ENCODE measurements at places on chromosomes 12 and 14.

DNA sequence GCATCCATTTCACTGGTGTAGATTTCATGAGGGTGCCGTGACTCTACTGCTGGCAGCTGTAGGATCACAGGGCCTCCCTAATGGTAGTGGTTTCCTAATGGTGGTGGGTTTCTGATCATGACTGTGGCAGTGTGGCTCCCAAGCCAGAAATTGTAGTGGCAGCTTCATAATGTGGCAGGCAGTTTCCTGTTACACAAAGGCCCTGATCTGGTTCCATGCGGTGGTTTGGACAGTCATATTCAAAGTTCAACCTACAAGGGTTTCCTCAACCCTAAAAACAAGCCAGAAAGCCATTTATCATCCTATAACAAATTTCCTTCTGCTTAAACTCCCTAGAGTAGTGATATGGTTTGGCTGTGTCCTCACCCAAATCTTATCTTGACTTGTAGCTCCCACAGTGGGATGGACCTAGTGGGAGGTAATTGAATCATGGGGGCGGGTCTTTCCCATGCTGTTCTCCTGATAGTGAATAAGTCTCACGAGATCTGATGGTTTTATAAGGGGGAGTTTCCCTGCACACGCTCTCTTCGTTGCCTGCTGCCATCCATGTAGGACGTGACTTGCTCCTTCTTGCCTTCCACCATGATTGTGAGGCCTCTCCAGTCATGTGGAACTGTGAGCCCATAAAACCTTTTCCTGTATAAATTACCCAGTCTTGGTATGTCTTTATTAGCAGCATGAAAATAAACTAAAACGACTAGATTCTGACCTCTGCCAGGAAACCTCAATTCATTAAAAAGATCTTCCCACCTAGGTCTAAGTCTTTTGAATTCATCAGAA lies 257.1 kb downstream of the EFCAB11 start:
- no peak for DNase-seq

- DNase-seq = no peak
These were observed 17.8 kb downstream of the GUCY2C start for GRCh38 chr12:14678547-14679150.

GRCh38 chr12:100399095-100399494 lies 42.2 kb downstream of the SLC17A8 start:
- no peak for DNase-seq

GRCh38 chr14:105087963-105088811 lies 23.0 kb upstream of the GPR132 start:
- DNase-seq = no peak

GRCh38 chr14:71985538-71986189 lies 53.4 kb downstream of the RGS6 start:
- DNase-seq = no peak

GRCh38 chr12:1796515-1797010 lies 23.8 kb upstream of the LRTM2 start:
- no peak for DNase-seq

DNA sequence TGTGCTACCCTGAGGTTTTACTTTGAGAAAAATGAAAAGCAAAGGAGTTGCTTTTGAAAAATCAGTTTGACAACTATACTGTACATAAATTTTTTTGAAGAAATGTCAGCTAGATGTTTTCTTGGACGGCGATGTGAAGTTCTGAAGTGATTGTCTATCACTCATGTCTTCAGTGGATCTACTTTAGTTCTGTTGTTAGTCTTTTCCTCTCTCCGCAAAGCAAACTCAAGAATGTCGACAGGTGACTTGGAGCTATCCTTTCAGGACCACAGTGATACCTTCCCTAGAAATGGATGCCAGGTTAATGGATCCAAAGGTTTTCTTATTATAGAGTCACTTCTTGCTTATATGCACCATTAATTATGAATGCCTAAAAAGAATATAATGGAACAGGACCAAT lies 1.2 kb downstream of the PTPRO start:
- no peak for DNase-seq

DNA sequence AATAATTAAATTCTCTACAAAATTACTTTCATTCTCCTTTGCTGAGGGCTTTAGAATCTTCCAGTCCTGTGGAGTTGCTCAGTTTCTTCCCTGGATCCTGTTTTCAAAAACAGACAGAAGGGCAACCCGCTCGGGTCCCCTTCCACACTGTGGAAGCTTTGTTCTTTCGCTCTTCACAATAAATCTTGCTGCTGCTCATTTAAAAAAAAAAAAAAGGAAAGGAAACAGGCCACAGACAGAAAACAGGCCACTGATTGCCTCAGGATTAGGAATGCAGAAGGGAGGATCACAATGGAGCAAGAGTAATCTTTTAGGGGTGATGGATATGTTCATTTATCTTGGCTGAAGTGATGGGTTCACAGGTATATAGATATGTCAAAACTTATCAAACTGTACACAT lies 29.5 kb upstream of the HIGD1C start:
- DNase-seq = no peak

GRCh38 chr12:29710104-29710503 lies 73.6 kb downstream of the TMTC1 start:
- no peak for DNase-seq

DNA sequence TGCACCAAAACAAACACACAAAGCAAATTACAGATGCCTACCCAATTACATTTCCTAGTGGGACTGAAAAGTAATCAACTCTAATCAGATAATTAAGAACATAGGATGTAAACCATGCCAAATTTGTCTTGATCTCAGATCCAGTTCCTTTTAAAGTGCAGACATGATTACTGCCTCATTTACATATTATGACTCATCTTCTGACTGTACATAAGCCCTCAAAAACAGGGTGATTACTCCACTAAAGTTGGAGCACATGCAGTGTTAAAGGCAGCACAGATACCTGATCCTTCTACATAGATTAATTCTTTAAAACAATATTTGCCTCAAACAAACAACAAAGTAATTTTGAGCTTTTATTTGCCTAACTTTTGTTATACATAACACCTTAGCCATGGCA lies 337.2 kb downstream of the RPS29 start:
- DNase-seq = no peak

DNA sequence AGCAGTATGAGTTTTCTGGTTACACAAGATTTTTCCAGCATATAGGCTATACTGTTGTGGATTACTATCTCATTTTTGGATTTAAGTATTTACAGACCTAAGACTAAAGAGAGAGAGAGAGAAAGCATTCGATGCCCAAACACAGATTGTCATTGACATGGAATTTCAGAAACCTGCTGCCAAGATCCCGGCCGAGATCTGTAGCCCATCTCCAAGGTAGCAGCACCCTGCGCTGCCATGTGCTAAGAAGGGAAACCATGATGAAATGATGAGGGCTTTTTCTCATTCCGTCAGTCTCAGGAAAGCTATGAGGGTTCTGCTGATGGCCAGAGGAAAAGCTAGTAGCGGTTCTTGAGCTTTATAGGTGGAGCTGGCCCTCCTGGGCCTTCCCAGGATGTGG lies 135.6 kb upstream of the EVL start:
- no peak for DNase-seq

DNA sequence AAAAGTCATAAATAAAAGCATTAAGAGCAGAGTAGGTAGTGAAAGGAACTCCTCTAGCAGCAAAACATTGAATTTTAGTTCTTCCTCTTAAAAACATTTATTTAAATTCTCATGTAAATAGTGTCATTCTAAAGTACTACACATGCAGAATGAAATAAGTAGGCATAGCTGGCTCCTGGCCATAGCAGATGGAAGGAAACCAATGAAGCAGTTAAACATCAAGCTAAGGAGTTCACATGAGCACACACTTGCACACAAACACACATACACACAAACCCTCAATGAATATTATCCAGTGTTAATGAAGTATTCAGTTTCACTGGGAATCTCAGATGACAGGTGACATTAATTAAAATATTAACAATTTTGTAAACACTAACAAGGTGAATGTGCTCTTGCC lies 69.3 kb downstream of the SLC35F4 start:
- no peak for DNase-seq

GRCh38 chr12:27966870-27967269 lies 5.7 kb downstream of the PTHLH start:
- DNase-seq = no peak

- DNase-seq = no peak
These were observed 1029.8 kb upstream of the TMEM132C start for GRCh38 chr12:127237151-127237550.

DNA sequence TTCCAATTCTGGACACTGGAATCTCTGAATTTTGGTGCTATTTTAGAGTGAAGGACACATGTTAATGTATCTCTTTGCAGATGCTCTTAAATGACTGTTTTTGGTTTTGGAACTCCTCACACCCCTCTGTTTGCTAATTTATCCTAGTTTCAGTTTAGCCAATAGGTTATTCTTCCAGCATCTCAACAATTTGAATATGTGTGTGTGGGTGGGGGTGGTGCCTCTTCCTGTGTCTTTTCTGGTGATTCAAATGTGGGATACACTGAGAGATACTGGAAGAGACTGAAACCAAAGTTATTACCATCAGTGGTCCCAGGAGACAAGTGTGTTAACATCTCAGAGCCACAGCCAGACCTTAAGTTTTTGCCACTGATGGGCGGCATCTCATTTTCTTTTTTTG lies 1317.4 kb upstream of the TMEM132C start:
- no peak for DNase-seq

DNA sequence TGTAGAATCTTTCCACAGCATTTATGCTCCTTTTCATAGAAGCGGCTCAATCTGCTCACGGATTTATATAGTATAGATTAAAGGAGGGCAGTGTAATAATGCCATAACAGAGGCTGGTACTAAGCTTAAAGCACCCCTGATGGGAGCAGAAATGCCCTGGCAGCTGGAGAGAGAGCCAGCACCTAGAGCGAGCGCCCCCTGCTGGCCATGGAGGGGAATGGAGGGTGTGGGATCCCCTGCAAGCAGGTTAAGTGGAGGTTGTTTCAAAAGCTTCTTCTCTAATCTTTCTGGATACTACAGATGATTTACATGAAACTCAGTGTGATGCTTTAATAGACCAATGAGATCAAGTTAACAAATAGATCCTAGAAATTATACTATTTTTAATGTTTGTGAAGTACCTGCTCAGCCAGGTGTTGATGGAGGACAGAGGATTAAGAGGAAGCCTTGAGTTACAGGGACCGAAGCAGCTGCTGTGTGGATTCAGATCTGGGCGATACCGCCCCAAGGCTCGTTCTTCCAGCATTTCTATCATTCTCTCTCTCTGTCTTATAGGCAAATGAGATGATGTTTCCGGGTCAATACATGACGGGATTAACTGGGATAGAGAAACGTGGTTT lies 1519.3 kb upstream of the TMEM132C start:
- no peak for DNase-seq

DNA sequence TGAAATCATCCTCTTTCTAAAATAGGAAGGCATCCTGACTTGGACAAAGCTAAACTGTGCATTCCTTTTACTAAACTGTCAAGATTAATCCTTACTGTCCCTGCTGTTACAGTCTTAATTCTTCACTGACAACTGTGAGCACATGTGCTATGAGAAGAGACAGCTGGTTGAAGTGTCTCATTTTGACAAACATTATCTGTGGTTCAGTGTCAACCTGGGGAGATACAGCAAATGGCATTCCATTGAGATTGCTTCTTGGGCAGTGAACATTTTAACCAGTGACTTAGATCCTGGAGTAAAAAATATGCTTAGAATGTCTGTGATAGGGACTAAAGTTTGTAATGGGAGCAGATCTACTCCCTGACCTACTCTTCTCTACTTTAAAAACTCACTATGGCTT lies 552.6 kb upstream of the ATP2B1 start:
- no peak for DNase-seq

- DNase-seq = no peak
These were observed 19.4 kb downstream of the NCKAP5L start for GRCh38 chr12:49808686-49809380.

All from thoracic aorta (tissue), 2 donors.